ENCODE measurements at places on chromosomes 13 and 19. TPM values are rescaled to one million over a fixed set of nuclear protein-coding genes. Genes with fewer than 3 reads are reported as not detected.

DNA sequence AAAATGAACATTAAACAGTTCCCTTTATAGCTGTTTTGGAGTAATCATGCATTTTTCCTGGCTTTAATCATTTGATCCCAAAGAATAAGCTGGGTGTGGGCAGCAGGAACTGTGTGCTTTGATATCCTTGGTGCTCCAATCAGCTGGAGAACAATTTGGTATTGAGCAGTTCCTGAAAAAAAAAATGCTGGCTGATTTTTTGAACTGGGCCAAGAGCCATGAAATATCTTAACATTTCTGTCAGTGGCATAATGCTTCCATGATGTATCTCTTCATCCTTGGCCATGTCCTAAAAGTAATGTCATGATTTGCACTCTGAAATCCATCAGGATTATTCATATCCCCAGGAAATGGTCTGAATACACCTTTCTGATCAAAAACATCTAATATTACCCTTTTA, 134.7 kb downstream of the LHFPL6 start:
- peaks cover 11% of the 10 kb centered on the region for H3K27me3 ChIP-seq
- H3K4me1 ChIP-seq = no peaks in the 10 kb centered on the region
- DNase-seq = no peak
- H3K4me3 ChIP-seq = no peak overlapping the region
- H3K36me3 ChIP-seq = no peaks in the 10 kb centered on the region
- H3K27ac ChIP-seq = no peak overlapping the region

The ANGPTL8 gene
- not detected for total RNA-seq

DNA sequence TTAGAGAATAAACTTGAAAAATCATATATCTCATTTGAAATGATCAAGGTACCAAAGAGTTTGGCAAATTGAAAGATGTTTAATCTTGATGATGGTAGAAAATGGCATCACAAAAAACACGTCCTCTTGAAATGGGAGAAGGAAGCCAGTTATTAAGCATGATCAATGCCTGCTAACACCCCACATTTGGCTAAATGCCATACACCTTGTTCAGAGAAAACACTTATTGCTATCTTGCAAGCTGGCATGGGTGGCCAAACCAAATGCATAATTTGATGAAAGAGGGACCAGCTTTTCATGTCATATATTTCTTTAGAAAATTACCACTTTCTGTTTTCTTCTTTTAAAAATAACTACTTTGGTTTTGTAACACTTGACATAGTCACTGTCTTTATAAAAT, 141.3 kb downstream of the ZAR1L start:
- H3K4me3 ChIP-seq = no peak overlapping the region
- H3K27me3 ChIP-seq = no peaks in the 10 kb centered on the region
- no peaks in the 10 kb centered on the region for H3K4me1 ChIP-seq
- no peak for DNase-seq

- no peak overlapping the region for H3K4me3 ChIP-seq
- peaks cover 6% of the 10 kb centered on the region for H3K4me1 ChIP-seq
- H3K27ac ChIP-seq = no peak overlapping the region
- H3K27me3 ChIP-seq = peaks cover 2% of the 10 kb centered on the region
- H3K36me3 ChIP-seq = no peaks in the 10 kb centered on the region
- DNase-seq = no peak
Observed at GRCh38 chr13:44096901-44097300, 217.2 kb downstream of the LACC1 start.

The RPS15 gene
- 1,472 TPM for total RNA-seq

GRCh38 chr19:29587059-29587458, 19.0 kb upstream of the POP4 start:
- H3K27me3 ChIP-seq = peaks cover 17% of the 10 kb centered on the region
- H3K4me3 ChIP-seq = no peak overlapping the region
- DNase-seq = no peak
- peaks cover 20% of the 10 kb centered on the region for H3K4me1 ChIP-seq
- no peaks in the 10 kb centered on the region for H3K36me3 ChIP-seq
- peak overlapping the region; percentile 68 for H3K27ac ChIP-seq

The S1PR2 gene
- 7.9 TPM for total RNA-seq

DNA sequence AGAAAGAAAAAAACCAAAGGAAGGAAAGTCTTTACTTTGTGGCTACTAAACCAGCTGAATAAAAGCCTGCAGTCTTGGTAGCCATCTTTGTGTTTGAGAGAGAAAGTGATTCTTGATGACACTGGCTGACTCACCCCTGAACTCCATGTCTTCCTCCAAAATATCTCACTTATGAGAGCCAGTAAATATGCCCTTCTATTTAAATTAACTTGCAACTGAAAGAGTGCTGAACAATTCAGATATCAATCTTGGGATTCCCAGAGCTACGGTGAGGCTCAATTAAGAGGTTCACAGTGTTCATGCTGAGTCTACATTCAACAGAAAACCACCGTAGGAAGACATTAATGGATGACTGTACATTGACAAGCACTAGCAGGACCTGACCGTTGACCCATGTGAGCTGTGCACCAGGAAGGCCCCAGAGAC, 57.9 kb downstream of the KCTD12 start:
- H3K27ac ChIP-seq = peak overlapping the region; percentile 21
- H3K4me3 ChIP-seq = no peak overlapping the region
- H3K27me3 ChIP-seq = no peaks in the 10 kb centered on the region
- H3K4me1 ChIP-seq = peaks cover 8% of the 10 kb centered on the region

DNA sequence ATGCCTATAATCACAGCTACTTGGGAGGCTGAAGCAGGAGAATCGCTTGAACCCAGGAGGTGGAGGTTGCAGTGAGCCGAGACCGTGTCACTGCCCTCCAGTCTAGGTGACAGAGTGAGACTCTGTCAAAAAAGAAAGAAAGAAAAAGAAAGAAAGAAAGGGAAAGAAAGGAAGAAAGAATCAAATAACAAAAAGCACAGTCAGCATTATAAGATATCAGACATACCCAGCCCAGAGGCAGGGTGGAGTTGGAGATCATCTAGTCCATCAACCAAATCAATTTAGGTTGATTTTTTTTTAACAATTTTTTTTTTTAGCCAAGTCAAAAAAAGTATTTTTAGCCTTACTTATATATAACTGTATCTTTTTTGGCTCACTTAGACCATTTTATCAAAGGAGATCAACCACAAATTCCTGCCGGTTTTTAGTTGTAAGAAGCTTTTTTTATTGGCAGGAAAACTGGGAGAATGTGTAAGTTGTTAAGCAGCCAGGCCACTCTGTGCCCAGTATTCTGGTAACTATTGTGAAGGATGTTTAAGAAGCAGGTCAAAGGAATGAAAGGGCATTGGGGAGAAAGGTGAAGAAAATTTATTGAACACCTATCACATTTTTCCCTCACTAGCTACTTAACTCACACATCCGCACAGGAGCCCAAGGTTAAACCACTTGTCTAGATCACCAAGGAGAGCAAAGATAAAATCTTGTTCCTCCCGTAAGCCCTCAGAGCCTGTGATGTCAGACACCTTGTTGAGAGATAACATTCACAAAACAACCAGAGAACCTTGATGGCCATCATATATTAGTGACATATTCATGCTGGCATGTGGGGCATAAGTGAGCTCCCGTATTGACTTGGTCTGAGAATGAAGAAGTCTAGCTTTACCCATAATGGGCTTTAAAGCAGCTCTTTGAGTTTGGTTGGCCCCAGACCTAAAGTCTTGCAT, 91.8 kb downstream of the COL4A2 start:
- no peaks in the 10 kb centered on the region for H3K4me1 ChIP-seq
- no peak overlapping the region for H3K4me3 ChIP-seq
- no peak for DNase-seq
- no peaks in the 10 kb centered on the region for H3K36me3 ChIP-seq

- peaks cover 1% of the 10 kb centered on the region for H3K36me3 ChIP-seq
- no peak overlapping the region for H3K4me3 ChIP-seq
- peaks cover 9% of the 10 kb centered on the region for H3K4me1 ChIP-seq
- no peak for DNase-seq
Observed at GRCh38 chr19:10011974-10012373, 1.3 kb upstream of the RDH8 start.

The ELAVL3 gene
- not detected for total RNA-seq

DNA sequence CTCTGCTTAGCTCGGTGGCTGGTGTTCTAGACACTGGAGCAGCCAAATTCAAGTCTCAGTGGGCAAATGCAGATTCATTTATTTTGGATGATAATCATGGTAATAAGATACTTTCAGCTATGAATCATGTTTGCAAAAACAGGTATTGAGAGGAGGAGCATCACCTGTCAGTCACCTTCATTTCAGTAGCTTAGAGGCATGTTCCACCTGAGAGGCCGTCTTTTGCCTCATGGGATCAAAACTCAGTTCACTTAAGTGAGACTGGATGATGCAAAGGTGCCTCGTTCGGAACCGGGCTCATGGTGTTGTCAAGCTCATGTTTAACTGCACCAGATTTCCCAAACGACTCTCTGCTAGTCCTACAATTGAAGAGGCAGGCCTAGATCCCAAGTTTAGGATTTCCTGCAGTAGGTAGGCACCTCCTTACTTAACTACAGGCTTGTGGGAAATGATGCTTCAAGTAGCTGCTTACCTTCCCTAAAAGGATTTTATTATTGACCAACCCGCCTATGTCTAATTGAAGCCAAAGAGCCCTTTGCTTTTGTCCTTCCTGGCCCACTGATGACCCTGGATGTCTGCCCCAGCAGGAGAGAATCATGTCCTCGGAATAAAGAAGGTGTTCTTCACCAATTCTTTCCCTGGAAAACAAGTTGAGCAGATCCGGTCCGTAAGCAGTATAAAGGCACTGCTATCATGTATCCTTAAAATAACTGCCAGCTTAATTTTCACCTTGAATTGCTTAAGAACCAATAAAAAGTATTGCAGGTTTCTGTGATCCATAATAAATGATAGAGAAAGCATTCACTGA, 60.0 kb downstream of the ZAR1L start:
- H3K27ac ChIP-seq = no peak overlapping the region
- H3K4me1 ChIP-seq = no peaks in the 10 kb centered on the region
- H3K4me3 ChIP-seq = no peak overlapping the region
- no peaks in the 10 kb centered on the region for H3K36me3 ChIP-seq
- no peaks in the 10 kb centered on the region for H3K27me3 ChIP-seq

- H3K4me1 ChIP-seq = peaks cover 43% of the 10 kb centered on the region
- peak overlapping the region; percentile 91 for H3K27ac ChIP-seq
- no peak for DNase-seq
- H3K4me3 ChIP-seq = peak overlapping the region; percentile 96
- peaks cover 50% of the 10 kb centered on the region for H3K36me3 ChIP-seq
Observed at GRCh38 chr19:13839938-13840304, 37.0 kb upstream of the NANOS3 start.

DNA sequence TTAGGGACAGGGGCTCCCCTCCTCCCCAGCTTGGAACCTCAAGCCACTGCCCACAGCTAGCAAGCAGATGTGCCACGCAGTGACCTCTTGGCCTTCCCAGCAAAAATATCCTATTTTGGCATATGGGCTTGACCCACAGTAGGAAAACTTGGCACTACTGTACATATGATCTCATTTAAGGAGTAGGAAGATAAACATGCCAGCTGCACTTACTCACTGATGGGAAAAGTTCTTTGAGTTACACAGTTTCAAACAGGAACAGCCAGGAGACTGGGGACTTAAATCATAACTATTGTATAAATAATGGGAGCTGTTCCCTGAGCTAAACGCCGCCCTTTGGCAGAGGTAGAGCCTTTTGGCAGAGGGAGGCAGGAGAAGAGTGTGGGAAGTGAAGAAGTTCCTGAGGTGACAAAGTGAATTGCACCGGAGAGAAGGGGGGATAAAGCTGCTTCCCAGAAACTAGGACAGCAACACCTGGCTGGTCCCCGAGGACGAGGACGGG, 6.1 kb downstream of the SACS start:
- DNase-seq = no peak
- H3K4me3 ChIP-seq = no peak overlapping the region
- no peaks in the 10 kb centered on the region for H3K36me3 ChIP-seq
- no peak overlapping the region for H3K27ac ChIP-seq
- peaks cover 26% of the 10 kb centered on the region for H3K27me3 ChIP-seq
- peaks cover 3% of the 10 kb centered on the region for H3K4me1 ChIP-seq

The P2RY11 gene
- total RNA-seq = 64.0 TPM

DNA sequence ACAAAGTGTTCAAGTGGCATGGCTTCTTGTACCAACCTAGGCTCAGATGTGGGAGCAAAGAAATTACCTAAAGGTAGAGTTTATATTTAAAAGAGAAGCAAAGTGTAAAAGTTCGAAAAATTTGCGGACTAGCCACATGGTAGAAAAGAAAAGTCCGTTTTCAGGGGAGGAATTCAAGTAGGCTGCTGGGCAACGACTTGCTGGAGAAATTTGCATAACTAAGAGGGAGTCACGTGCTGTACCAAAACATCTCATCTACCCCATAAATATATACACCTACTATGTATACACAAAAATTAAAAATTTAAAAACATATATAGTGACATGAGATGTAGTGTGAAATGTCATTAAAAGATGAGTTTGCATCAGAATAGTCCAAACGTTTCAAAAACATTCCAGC, 2.1 kb upstream of the LAIR1 start:
- H3K27me3 ChIP-seq = peaks cover 6% of the 10 kb centered on the region
- no peak for DNase-seq
- H3K4me1 ChIP-seq = peaks cover 60% of the 10 kb centered on the region

GRCh38 chr19:3324405-3324856, 42.0 kb upstream of the NFIC start:
- H3K36me3 ChIP-seq = no peaks in the 10 kb centered on the region
- no peaks in the 10 kb centered on the region for H3K4me1 ChIP-seq
- peak; percentile 77 for DNase-seq
- H3K27me3 ChIP-seq = peaks cover 13% of the 10 kb centered on the region

The RFPL4AL1 gene
- not detected for total RNA-seq

- no peak for DNase-seq
- H3K36me3 ChIP-seq = peaks cover 4% of the 10 kb centered on the region
- peaks cover 5% of the 10 kb centered on the region for H3K27me3 ChIP-seq
- H3K4me1 ChIP-seq = peaks cover 5% of the 10 kb centered on the region
- H3K4me3 ChIP-seq = no peak overlapping the region
Observed at GRCh38 chr19:2577722-2578335, 101.9 kb downstream of the GADD45B start.

The OR7A10 gene
- not detected for total RNA-seq

DNA sequence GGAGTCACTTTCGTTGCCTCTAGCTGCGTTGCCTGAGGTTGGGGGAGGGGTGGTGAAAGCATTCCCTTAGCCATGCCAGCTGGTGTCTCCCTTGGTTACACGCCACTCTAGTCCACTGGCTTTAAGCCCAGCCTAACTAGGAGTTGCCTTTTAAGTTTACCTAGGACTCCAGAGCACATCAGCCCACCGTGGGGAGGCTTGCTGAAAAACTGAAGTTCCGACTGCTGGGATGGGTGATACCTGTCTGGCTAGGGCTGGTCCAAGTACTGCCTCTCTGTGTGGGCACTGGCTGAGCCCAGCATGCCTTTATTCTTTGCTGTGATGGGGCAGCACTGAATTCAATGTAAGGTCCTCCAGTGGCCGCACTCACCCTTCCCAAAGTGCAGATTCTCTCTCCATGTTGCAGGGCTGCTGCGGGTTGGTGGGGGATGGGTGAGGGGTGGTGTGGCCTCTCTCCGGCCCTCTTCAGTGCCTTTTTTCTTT, 11.8 kb upstream of the CEACAM1 start:
- H3K27ac ChIP-seq = no peak overlapping the region
- no peaks in the 10 kb centered on the region for H3K27me3 ChIP-seq
- no peak for DNase-seq
- no peaks in the 10 kb centered on the region for H3K36me3 ChIP-seq
- no peak overlapping the region for H3K4me3 ChIP-seq

- peaks cover 1% of the 10 kb centered on the region for H3K36me3 ChIP-seq
- DNase-seq = no peak
- no peak overlapping the region for H3K27ac ChIP-seq
- no peaks in the 10 kb centered on the region for H3K4me1 ChIP-seq
- H3K27me3 ChIP-seq = no peaks in the 10 kb centered on the region
- no peak overlapping the region for H3K4me3 ChIP-seq
Observed at GRCh38 chr19:45267296-45267695, 16.2 kb downstream of the MARK4 start.

All from activated naive CD8-positive, alpha-beta T cell treated with anti-CD3 and anti-CD28 coated beads for 36 hours (primary cell).